ENCODE measurements at places on chromosomes 4 and X. TPM values are rescaled to one million over a fixed set of nuclear protein-coding genes. Genes with fewer than 3 reads are reported as not detected.

GRCh38 chr4:53477636-53478035, 100.2 kb downstream of the FIP1L1 start:
- DNase-seq: no peak

- DNase-seq: no peak
Observed at GRCh38 chr4:141686146-141686775, 49.9 kb downstream of the IL15 start.

DNA sequence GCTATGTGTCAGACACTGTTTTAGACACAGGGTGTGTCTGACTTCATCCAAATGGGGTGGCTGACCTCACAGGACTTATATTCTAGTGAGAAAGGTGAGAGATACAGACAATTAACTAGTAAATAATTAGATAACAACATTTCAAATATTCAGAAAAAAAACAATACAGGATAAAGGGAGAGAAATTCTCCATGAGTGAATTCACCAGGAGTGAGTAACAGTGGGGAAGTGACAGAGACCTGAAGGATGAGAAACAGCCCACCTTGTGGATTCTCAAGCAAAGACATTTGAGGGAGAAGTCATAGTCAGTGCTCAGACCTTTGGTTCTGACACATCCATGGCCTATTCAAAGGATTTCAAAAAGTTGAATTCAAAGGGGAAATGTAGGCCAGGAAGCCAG, 627.9 kb downstream of the IQCM start:
- DNase-seq: no peak

DNA sequence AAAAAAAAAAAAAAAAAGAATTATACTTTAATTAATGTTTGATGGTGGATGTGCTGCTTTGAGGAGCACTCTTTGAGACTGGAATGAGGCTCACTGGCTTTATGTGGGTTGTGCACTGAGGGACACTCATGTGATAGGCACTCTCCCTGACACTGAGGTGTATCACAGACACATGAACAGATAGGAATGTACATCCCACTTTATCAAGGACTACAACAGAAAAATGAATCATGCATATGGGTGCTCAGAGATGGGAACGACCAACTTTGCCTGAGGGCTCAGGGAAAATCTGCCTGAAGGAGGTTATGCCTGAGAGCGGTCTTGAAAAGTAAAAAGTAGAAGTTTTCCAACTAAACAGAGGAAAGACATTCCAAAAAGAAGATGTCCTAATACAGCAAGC, 97.7 kb upstream of the RBPJ start:
- DNase-seq: no peak

DNA sequence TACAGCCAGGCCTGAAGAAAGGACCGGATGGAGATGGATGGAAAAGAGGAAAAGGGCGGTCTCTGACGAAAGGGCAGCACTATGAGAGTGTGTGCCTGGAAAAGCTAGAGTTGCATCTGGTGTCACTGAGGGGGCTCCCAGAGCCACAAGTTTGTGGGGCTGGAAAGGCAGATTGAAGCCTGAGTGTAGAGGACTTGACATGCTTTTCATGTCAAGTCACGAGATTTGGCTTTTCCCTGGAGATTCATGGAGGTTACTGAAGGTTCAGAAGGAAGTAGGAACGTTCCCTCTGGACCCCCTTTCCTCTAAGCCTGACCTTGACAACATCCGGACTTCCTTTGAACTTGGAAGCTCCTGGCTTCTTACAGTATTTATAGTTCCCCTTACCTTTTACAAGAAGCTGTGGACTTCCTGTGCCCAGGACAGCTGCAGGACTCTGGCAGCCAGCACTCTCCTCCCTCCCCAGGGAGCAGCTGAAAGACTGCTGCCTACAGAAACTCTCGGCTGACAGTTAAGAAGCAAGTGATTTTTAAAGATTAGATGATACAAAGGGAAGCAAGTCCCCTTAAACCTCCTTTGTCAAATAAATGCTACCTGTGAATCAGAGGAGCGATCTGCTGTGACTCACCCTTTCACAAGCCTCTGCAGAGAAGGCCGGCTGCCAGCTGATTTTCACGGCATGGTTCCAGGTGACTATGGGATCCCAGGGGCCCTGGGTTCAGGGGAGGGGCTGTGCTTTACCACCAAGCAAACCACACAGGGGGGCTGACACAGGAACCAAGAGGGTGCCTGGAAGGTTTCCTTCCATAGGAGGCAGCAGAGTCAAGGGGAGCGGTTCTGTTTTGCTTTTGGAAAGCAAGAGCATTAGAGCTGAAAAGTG, 72.9 kb upstream of the STIM2 start:
- DNase-seq: no peak

DNA sequence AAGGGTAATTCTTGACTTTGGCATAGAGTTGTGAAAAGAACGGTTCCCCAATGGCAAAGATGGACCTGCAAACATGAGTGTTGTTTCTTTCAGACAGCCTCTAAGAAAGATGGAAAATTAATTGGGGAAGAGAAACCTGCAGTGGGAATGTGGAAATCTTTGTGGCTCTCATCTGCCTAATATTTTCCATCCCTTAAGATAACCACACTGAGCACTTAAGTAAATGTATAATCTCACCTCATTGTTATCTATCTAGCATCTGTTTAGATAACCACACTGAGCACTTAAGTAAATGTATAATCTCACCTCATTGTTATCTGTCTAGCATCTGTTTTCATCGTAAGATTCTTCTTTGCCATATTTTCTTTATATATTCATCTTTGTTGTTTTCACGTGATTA, 149.3 kb downstream of the NWD2 start:
- DNase-seq: no peak

DNA sequence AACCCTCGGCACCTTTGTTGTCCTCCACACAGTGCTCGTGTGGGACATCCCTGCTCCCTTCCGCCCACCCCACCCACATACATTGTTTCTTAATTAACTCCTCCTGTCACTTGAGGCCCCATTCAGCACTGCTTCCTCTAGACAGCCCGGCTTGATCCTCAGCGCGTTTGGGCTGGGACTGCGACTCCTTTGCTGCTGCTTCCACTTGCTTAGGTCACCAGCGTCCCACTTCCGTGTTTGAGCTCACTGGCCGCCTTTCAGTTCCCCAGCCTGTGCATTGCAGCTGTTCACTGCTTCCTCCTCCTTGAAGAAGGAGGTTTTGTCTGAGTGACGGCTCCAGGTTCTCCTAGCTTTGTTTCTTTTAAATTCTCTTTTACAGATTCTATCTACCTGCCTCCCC, 16.1 kb downstream of the RNF4 start:
- DNase-seq: no peak

DNA sequence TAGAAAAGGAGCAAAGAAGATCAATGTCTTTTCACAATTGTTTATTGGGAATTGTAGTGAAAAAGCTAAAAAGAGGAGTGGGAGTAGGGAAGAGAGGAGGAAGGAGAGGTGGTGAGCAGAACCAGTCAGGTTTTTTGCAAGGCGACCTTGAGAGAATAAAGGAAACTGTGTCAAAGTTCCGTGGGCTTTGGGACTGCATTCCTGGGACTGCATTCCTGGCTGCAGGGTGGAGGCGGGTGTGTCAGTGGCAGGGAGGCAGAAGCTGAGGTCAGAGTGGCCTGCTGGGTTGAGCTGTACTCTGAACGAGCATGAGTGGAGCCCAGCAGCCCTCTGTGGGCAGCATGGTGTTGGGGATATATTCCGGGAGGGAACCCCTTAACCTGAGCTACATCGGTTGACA, 66.8 kb upstream of the UCP1 start:
- DNase-seq: no peak

DNA sequence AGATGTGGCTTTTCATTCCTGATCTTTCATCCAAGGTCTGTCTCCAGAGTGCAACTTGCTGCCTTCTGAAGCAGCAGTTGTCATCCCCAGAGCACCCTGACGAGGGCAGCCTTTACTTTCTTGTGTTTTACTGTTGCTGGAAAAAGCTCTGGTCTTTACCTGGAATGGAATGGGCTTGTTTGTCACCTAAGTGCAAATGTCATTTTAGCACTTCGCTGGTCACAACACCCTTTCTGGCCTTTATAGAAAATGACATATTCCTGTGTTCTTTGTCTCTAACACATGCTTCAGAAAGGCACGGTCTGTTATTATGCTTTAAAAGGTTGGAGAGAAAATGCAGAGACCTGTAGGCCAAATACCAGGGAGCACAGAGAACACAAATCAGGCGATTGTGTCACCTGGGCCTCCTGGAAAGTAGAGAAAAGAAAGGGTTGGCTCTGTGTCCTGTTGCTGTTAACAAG, 332.7 kb upstream of the IGFBP7 start:
- no peak for DNase-seq

DNA sequence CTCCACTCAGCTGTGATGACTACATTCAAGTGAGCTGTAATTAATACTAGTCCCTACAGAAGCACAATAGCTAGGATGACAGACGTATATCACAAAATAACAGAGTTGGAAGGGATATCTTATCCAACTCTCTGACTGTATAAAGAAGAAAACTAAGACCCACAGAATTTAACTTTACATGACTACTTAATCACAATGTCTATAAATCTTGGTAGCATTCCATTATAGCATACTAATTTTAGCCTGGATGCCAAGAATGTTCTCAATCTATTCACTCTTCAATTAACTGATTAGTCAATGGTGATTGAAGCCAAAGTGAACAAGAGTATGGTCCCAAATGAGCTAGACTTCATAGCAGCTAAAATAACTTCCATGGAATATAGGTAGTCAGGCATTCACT, 31.2 kb downstream of the RPS6KA6 start:
- DNase-seq: no peak

DNA sequence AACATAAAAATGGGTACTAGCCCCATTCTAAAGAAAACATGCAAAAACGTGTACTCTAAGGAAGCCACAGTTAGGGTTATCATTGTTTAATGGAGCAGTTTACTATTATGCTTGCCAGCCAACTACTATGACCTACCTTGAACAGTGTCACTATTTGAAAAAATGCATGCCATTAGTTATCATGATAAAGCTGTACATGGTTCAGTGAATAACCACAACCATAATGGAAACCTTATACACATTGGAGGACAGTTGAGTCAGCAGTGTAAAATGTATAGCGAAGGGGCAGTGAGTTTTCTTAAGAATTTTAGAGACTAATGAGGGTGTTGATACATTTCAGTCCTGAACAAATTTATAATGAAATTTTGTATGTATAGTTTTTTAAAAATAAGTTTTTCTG, 381.9 kb downstream of the GRXCR1 start:
- no peak for DNase-seq

DNA sequence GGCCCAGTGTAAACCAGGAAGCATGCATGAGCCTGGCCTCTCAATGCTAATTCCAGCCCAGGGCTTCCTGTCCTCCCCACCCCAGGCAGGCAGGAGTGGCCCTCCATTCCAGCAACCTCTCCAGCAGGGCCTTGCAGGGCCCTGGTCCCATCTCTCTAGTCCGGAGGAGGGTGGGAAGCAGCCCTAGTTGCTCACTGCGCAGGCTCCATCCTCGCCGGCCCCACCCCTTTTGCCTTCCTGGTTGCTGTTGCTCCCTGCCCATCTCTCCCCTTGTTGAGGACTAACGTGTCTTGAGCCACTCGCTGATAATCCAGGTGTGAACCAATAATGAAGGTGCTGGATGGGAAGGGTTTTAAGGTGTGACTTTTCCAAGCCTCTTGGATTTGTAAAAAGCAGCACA, 161.2 kb upstream of the BCOR start:
- DNase-seq: no peak

GRCh38 chrX:132227383-132228112, 8.3 kb upstream of the RAP2C start:
- no peak for DNase-seq

DNA sequence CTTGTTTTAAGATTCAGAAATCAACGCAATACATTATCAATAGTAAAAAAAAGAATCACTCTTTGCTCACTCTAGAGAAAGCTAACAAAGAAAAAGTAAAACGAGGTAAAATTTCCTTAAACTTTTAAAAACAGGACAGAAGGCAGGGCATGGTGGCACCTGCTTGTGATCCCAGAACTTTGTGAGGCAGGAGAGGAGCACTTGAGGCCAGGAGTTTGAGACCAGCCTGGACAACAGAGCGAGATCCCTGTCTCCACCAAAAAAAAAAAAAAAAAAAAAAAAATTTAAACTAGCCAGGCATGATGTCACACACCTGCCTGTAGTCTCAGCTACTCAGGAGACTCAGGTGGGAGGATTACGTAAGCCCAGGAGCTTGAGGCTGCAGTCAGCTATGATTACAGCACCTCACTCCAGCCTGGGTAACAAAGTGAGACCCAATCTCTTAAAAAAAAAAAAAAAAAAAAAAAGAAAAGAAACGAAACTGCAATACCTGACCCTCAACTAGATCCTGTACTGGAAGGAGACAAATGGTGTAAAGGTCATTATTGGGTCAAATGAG, 3.5 kb downstream of the CCNI start:
- no peak for DNase-seq

DNA sequence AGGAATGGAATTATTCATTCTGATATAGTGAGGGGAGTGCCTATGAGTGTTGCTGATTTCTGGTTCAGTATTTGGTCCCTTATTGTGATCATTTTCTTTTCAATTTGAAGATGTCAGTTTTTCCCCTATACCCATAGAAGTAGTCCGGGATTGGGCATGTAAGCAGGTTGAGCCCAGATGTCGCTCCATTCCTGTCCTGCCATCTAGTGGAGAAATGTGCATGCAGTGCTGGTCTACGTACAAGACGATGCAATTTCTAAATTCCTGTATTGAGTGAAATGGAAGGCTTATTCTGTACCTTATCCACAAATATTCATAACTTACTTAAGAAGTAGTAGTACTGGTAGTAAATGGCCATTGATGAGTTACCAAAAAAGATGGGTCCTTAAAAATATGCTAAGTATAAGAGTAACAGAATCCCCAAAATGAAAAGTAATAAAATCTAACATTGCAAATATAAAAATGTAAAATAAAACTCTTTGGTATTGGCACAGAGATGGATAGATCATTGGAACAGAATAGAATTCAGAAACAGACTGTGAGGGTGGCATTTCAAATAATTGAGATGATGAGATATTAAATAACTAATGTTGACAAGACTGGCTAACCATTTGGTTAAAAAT, 60.9 kb downstream of the UGT8 start:
- DNase-seq: no peak

DNA sequence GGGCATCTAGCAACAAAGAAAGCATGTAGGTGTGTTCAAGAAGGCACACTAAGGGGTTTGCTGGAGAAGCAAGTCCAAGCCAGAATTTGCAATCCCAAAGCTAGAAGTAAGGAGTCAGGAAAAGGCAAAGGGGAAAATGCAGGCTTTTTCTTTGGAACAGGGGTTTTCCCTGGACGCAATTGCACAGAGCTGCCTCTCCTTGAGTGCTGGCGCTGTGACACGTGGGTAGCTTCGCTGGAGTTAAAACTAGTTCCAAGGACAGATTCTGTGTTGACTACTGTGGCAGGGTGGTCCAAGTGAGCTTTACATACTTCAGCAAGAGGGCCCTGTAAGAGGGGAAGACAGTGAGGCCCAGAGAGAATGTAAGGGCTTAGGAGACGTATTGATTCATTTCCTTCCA, 277.1 kb downstream of the ADGRA3 start:
- no peak for DNase-seq

The AMTN gene
- not detected for total RNA-seq

The FAT4 gene
- total RNA-seq: 83.7 TPM

The COL4A6 gene
- total RNA-seq: 2.2 TPM

The NOX1 gene
- not detected for total RNA-seq

The CD40LG gene
- total RNA-seq: 0.42 TPM

The UGT2B28 gene
- total RNA-seq: not detected

The GABRQ gene
- not detected for total RNA-seq

The ALB gene
- total RNA-seq: not detected

The TCP11X2 gene
- not detected for total RNA-seq

The FOXP3 gene
- not detected for total RNA-seq

The KLF8 gene
- 17.2 TPM for total RNA-seq

The FMR1NB gene
- total RNA-seq: not detected

Measured in thoracic aorta (tissue), 2 donors.